Stimulated activated CD8-positive, alpha-beta memory T cell treated with anti-CD3 and anti-CD28 coated beads, Interleukin-4, amount 100 ng/mL, for 1 hour (primary cell): ENCODE measurements at places on chromosomes 11 and 22.

DNA sequence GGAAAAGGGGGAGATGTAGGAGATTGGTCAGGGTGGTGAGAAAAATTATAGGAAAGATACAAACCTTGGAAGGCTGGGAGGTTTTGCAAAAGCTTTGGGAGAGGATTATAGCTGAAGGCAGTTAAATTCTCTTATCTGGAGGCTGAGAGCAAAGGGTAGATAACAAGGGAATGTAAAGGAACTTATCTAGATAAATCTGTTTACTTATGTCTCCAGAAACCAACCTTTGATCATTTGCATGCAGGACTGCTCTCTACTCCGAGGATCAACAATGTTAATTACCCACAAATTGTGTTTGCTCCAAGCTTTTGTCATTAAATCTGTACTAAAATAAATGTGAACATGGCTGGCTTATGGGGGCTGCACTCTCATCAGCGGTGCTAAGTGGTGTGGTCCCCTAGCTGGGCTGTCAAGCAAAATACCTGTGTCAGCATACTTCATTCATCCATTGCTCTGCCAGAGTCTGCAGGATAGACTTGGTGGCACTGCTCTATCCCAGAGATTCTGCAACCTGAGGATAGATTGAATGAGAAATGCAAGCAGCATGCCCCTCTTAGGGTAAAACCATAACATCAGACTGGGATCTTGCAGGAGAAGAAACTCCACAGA is 1599.2 kb upstream of the TENM4 start:
- DNase-seq: no peak

GRCh38 chr22:38214302-38215056 is 12.7 kb downstream of the MAFF start:
- DNase-seq: no peak

DNA sequence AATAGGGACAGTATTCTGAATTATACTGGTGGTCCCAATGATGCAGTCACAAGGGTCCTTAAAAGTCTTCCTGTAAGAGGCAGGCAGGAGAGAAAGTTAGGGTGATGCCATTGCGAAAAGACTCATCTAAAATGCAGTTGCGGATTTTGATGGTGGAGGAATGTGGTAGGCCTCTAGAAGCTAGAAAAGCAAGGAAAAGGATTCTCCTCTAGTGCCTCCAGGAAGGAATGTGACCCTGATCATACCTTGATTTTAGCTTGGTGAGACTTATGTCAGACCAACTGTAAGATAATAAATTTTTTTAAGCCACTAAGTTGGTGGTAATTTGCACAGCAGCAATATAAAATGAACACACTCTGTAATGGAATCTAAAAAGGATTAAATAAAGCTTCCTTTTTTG is 33.8 kb downstream of the CHORDC1 start:
- no peak for DNase-seq

DNA sequence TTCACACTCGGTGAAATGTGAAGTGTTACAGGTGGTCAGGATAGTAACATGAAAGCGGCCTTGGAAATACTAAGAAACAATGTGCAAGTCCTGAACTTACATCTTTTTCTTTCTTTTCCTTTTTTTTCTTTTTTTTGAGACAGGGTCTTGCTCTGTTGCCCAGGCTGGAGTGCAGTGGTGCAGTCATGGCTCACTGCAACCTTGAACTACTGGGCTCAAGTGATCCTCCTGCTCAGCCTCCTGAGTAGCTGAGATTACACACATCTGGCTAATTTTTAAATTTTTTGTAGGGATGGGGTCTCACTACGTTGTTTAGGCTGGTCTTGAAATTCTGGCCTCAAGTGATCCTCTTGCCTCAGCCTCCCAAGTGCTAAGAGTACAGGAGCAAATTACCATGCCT is 252.6 kb downstream of the SWAP70 start:
- DNase-seq: no peak

DNA sequence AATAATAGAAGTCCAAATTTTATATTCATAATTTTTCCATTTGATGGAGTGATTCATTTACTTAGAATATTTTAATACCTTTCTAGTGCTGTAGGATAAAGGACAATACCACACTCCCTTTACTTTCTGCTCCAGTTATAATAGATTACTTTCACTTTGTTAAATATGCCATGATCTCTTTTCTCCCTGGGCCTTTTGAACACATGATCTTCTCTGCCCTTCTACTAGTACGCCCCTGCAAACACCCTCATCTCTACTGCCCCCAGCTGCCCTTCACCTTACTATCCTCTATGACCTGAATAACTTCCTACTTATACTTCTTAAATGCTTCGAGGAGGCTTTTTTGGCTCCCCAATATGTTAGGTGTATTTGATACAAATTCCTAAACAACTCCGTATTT is 177.3 kb downstream of the GUCY1A2 start:
- no peak for DNase-seq

GRCh38 chr11:115391598-115391997 is 112.6 kb downstream of the CADM1 start:
- DNase-seq: no peak

- DNase-seq: no peak
Observed at GRCh38 chr11:46051102-46051501, 70.2 kb downstream of the PHF21A start.

GRCh38 chr11:12044799-12045198 is 36.4 kb upstream of the DKK3 start:
- DNase-seq: no peak
